Right lung (tissue), 10 donors: ENCODE measurements at places on chromosomes 7 and 10. TPM values are rescaled to one million over a fixed set of nuclear protein-coding genes. Genes with fewer than 3 reads are reported as not detected.

Gene CC2D2B
- polyA plus RNA-seq = 2.2 TPM

DNA sequence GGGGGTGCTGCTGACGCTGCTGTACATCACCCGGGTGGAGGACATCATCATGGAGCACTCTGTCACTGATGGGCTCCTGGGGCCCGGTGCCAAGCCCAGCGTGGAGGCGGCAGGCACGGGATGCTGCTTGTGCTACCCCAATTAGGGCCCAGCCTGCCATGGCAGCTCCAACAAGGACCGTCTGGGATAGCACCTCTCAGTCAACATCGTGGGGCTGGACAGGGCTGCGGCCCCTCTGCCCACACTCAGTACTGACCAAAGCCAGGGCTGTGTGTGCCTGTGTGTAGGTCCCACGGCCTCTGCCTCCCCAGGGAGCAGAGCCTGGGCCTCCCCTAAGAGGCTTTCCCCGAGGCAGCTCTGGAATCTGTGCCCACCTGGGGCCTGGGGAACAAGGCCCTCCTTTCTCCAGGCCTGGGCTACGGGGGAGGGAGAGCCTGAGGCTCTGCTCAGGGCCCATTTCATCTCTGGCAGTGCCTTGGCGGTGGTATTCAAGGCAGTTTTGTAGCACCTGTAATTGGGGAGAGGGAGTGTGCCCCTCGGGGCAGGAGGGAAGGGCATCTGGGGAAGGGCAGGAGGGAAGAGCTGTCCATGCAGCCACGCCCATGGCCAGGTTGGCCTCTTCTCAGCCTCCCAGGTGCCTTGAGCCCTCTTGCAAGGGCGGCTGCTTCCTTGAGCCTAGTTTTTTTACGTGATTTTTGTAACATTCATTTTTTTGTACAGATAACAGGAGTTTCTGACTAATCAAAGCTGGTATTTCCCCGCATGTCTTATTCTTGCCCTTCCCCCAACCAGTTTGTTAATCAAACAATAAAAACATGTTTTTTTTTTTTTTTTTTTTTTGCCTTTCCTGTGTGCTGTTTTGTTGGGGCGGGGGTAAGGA is 55.8 kb downstream of the TSPAN15 start:
- no peak for DNase-seq

DNA sequence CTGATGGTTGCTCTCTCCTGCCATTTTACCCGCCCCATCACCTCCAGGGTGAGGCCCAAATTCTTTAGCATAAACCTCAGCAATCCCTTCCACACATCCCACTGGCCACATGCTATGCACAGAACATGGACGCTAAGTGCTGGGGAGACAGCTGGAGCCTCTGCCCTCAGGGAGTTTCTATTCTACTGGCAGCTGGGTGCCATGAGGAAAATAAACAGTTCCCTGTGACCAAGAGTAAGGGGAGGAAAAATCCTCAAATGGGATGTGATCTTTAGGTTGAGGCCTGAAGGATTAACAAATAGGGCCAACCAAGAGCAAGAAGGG is 1.2 kb downstream of the PARP12 start:
- no peak for DNase-seq

DNA sequence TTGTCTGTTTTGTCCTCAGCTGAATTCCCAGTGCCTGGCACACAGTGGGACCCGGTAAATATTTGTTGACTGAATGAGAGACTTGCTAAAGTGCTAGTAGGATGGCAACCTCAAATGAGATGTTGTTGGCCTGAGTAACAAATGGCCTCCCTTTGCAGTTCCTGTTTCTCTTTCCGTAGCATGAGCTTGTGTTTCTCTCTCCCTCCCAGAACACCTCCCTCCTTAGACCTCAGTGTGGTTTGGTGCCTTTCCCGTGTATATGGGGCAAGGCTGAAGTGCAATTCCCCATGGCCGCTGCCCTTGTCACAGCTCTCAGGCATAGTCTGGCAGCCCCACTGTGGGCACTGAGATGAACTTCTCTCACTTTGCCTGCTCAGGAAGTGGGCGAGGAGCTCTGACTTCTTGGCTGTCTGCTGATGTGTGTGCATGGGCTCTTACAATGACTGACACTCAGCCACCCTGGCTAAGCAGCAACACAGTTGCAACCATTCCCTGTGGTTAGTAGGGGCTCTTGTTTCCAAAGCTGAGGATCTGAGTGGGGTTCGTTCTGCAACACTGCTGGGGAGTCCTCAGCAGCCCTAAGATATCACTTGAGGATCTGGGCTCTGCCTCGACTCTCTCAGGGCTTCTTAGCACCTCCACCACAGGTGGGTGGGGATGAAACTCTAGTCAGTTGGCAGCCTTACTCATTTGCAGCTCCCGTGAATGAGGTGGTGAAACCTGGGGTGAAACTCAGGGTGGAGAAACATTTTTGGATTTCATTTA is 136.1 kb downstream of the ICA1 start:
- DNase-seq = no peak
